GM03348 (cell line): ENCODE measurements at places on chromosomes 6 and 20.

GRCh38 chr6:7976485-7977056 is 66.0 kb upstream of the TXNDC5 start:
- DNase-seq: no peak

GRCh38 chr20:19047951-19048296 is 164.5 kb upstream of the SLC24A3 start:
- no peak for DNase-seq

DNA sequence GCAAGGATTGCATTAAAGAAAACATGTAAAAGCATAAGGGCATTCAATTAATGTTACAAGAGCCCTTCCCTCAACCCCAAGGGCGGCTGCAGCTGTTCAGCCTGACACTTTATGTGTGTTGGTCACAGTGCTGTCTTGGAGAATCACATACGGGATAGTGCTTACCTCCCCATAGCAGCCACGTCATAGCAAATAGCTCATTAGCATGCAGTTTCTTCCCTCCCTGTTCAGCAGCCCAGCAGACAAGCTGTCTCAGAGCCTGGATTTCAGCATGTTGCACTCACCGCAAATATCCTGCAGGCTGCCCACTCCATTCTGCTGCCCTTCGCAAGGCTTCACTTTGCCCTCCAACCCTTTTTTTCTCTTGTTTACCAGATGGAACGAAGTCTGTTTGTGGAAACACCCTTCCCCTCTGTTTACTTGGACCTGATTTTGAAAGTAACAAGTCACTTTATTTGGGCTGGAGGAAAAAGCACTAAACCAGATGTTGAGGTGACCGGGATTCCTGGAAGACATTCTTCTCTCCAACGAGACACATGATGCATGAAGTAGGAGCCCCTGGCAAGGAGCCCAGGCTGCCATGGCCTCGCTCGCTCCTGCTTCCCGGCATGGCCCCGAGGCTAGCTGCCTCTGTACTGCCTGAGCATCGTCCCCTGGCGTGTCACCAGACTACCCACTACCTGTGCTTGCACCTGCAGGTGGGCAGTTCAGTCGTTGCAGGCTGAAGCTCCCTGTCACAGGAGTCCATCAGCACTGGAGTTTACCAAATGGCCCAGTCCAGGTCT is 151.6 kb upstream of the GMDS start:
- no peak for DNase-seq

GRCh38 chr6:30020626-30021025 is 40.4 kb upstream of the POLR1H start:
- no peak for DNase-seq

DNA sequence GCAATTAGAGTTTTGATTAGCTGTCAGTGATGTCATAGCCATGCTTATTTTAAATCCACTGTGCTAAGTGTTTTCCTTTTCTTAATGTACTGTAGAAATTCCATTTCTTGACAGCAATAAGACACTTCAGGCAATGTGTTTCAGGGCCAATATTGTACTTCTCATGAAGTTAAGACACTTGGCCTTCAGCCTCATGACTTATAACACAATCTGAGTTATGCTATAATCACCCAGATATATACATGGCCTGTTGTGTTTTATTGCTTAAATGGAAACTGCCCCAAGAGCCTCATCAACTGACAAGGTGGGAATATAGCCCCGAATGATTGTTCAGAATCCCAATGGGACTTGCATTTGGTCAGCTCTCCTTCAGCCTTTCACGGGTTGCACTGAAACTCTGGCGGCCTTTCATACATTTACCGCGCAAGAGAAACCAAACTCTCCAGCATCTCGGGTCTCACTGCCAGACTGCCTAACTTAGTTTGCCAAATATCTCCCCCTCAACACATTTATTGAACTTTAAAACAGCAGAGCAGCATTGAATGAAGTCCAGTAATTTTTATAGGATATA is 44.2 kb upstream of the TBX18 start:
- no peak for DNase-seq

GRCh38 chr6:96157018-96157565 is 141.3 kb downstream of the FUT9 start:
- DNase-seq: no peak

DNA sequence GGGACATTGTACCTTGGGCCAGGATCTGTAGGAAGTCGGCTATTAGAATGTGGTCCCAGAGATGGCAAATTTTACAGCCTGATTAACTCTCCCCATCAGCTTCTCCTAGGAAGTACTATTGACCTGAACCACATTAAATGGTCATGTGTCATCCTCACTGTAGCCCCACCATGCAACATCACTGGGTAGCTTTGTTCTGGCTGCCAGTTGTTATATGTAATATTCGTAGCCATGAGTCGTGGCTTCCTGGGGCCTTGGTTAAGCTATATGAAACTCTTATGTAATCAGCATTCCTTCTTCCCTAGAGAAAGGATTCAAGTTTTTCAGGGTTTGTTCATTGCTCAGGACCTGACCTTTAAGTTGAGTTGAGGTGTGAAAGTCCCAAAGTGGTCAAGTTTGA is 125.7 kb downstream of the ANKS1A start:
- DNase-seq: peak; percentile 37

- no peak for DNase-seq
These were observed 911.1 kb upstream of the MAN1A1 start for GRCh38 chr6:120260636-120261035.

GRCh38 chr6:82365016-82365795 is 1.6 kb downstream of the TPBG start:
- DNase-seq: peak; percentile 37

- DNase-seq: no peak
These were observed 14.5 kb downstream of the COL11A2 start for GRCh38 chr6:33177552-33178446.

- DNase-seq: peak; percentile 94
These were observed 183.0 kb downstream of the THBS2 start for GRCh38 chr6:169070506-169071176.

GRCh38 chr6:112061605-112062004 is 7.7 kb downstream of the CCN6 start:
- DNase-seq: peak; percentile 9

- no peak for DNase-seq
These were observed 447.0 kb downstream of the LMBRD1 start for GRCh38 chr6:69349771-69350170.

DNA sequence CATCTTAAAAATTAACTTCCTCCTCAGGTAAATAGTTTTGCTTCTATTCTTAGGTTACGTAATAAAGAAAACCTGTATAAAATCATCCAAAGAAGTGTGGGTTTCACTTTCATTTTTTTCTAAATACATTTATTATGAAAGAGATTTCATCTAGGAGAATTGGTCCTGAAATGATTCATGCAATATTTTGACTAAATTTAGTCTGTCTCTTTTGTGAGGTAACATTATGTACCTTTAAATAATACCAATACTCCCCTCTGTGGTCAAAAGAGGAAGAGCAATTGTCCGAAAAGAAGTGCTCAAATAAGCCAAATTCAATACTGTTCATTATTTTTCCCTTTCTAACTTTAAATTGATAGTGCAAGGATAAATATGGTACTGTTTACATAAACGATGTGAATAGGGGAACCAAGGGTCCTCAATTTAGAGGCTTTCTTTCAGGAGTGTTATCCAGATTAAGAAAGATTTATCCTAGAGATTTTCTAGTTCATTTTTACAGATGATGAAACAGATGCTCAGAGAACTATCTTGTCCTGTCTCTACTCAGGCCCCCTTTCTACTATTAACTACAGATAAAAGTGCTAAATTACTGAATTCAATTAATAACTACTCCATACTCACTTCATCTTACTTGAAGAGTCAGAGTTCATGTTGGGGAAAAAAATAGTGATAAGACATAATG is 26.2 kb downstream of the CYP39A1 start:
- peak; percentile 46 for DNase-seq

DNA sequence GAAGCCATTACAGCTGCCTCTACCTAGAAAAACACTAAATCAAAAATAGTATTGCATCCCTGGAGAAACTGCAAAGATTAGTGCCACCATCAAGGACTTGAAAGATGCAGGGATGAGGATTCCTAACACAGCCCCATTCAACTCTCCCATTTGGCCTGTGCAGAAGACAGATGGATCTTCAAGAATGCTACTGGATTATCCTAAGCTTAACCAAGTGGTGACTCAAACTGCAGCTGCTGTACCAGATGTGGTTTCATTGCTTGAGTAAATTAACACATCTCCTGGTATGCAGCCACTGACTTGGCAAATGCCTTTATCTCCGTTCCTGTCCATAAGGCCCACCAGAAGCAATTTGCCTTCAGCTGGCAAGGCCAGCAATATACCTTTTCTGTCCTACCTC is 117.4 kb downstream of the TBC1D32 start:
- peak; percentile 3 for DNase-seq

DNA sequence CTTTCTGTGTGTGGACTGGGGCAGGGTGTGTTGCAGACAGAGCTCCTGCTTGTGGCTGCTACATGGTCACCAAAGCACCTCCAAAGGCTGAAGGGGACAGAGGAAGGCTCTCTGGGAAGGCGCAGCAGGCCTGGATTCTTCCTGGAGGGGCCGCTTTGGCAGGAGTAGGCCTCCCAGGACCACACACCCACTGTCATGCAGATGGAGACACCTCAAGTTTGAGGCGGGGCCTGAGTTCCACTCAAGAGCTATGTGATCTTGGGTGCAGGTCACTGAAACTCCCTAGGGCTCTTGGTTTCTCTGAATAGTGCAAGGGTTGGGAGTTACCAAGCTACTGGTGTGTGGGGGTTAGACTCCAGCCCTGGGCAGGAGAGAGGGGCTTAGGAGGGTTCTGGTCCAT is 27.9 kb downstream of the EFCAB8 start:
- no peak for DNase-seq

GRCh38 chr20:7347409-7347808 is 579.9 kb downstream of the BMP2 start:
- DNase-seq: no peak

GRCh38 chr6:79266051-79266450 is 31.6 kb upstream of the HMGN3 start:
- DNase-seq: no peak

- peak; percentile 25 for DNase-seq
These were observed 38.6 kb downstream of the OVOL2 start for GRCh38 chr20:18019068-18019467.

- no peak for DNase-seq
These were observed 66.8 kb upstream of the THEMIS start for GRCh38 chr6:127967708-127968107.

DNA sequence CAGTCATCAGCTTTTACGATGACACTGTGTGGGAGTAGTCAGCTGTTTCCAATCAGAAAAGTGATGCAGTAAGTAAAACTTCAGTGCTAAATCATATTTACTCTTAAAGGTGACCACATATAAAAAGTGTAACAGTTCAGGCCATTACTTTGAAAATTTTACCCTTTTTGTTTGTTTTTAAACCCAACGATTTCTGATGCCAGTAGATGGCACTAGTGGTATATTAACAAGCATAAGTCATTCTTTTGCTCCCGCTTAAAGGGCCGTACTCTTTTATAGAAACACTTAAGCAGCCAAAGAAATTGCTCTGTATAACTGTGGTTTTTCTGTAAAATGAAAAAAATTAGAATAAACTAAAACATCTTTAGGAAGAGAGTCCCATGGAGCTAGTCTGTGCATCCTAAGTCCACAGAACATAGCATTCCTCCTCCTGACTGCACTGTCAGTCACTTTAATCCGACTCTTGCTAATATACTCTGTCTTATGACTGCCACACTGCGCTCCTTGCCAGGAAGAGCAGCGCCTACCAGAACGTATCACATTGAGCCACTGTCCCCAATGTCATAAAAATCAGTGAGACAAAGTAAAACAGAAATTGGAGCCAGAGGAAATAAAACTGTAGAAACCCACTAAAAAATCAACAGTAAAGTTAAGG is 25.0 kb downstream of the HEBP2 start:
- peak; percentile 73 for DNase-seq
